ENCODE measurements at places on chromosomes 5 and 9.

DNA sequence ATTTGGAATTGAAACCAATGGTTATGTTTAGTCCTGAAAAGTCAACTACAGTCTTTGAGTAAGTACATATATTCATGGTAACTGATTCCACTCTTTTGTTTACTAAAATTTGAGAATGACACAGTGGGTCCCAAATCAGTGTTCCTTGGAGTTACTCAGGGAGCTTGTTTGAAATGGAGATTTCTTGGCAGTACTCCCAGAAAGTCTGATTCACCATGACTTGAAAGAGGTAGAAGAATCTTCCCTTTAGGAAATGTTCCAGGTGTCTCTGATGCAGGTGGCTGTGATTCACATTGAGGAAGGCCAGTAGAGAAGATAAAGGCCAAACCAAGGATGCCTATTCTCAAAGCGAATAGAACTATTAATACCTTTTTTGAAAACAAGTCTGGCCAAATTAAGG is 1078.3 kb downstream of the CDH12 start:
- DNase-seq: no peak

DNA sequence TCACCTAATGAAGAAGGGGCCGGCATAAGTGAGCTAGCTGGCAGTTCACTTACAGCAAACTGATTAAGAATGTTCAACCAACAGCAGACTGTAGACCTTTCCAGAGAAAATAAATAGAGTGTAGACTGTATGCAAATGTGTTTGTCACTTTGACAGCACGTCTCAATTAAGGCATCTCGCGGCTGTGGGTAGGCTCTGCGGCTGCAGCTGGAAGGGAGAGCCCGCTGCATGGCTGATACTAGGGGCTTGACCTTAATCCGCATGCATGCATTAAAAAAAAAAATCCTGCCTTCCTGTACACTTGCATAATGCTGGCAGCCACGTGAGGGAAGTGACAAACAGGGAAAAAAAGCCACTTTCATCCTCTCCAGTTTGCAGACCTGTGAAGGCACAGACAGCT is 82.3 kb downstream of the CRB2 start:
- DNase-seq: no peak

DNA sequence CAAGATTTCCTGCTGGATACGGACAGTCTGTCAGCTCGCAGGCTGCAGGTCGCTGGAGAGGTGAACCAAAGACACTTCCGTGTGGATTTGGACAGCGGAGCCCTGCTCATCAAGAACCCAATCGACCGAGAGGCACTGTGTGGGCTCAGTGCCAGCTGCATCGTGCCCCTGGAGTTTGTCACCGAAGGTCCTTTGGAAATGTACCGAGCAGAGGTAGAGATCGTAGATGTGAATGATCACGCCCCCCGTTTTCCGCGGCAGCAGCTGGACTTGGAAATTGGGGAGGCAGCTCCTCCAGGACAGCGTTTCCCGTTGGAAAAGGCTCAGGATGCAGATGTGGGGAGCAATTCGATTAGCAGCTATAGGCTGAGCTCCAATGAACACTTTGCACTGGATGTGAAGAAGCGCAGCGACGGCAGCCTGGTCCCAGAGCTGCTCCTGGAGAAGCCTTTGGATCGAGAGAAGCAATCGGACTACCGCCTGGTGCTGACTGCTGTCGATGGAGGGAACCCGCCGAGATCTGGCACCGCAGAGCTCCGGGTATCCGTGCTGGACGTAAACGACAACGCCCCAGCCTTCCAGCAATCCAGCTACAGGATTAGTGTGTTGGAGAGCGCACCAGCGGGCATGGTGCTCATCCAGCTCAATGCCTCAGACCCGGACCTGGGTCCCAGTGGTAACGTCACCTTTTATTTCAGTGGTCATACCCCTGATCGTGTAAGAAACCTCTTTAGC is 658 bp downstream of the PCDHGC4 start:
- DNase-seq: no peak

DNA sequence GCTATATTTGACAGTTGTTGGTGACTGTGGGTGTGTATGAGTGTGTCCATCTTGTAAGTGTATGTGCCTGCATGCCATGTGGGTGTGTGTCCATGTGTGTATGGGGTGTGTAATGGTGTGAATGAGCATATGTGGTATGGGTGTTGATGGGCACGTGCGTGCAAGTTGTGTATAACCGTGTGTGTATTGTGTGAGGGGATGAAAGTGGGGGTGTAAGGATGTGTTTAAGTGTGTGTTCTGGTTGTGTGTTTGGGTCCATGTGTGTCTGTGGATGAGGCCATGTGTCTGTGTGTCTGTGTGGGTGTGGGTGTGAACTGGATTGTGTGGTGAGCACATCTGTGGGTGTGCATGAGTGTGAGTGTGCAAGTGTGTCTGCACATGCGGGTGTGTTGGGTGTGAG is 5.9 kb upstream of the FAM78A start:
- DNase-seq: no peak

DNA sequence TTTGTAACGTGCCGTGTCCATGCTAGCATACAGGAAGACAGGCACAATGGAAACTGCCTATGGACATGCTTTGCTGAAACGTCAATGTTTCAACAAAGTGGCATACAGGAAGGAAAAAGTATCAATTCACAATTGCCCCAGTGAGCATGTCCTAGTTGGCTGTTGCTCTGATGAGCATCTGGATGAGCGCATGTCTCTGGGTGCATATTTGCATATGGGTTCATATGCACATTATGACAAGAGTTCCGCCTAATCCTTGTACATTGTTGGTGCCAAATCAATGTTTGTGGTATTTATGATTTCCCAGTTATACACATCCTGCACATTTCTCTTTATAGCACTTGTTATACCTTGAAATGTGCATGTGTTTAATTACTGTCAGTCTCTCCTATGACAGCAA is 58.5 kb downstream of the BRINP1 start:
- DNase-seq: no peak

DNA sequence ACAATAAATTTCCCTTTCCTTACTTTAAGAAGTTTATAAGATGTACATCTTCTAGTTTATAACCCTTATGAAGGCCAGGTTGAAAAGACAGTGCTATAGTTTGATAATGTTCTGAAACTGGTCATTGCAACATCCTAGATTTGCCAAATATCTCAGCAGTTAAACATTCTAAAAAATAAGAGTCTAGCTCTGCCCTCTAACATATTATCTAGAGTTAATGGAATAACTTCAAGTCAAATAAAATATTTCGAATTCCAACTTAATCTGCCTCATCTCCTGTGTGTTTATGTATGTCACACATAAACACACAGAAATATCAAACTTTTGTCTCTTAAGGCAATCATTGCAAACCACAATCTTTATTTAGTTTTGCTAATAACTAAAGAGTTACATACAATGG is 796.6 kb downstream of the TLE1 start:
- no peak for DNase-seq

DNA sequence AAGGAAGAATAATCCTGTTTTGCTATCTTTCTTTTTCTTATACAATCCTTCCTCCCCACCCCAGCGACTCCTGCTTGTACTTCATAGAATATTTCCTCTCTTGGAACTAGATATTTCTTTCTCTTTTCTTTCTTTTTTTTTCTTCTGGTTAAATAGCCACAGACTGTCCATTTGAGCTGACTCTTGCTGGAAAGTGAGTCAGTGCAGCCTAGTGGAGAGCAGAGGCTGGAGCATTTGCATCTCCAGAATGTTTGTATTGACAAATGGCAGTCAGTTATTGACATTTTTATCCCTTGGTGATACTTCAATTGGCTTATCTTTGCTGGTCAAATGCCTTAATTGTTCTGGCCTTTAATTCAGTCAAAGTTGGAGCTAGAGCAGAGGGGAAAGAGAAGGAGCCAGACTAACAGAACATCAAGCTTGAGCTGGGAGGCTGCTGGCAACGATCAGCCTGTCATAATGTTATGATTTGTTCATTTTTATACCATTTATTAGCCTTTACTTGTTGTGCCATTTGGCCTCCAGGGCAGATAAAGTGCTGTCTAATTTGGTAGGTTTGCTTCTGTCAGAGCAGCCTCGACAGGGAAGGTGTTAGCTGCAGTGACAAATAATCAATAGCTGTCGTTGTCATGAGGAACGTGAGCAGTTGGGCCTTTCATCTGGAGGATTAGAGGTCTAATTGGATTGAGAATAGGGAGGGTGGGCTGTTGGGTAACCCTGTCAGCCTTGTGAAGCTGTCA is 69.0 kb downstream of the INVS start:
- no peak for DNase-seq

GRCh38 chr9:90064971-90065370 is 460.2 kb downstream of the GADD45G start:
- DNase-seq: no peak

GRCh38 chr9:21931428-21931827 is 62.8 kb downstream of the CDKN2A start:
- no peak for DNase-seq
